Muscle of back (tissue), 13 donors: ENCODE measurements at places on chromosomes 7 and 10.

- no peak for DNase-seq
Measured at GRCh38 chr7:24721481-24722001, 35.7 kb downstream of the GSDME start.

DNA sequence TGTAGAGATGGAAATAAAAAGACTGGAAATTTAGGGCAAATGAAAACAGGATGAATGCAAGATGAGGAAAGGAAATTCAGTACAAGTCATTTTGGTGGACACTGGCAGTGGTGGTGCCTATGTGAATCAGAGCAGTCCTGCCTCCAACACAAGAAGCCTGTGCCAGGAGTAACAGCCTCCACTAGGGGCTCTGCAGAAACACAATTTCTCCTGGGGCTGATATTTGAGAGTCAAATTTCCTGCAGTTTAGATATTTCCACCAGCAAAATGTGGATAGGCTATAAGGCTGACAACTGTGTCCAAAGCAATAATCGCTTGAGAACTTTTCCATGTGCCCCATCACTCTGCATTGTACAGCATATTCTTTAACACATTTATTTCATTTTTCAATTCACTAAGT is 4.7 kb upstream of the PLXDC2 start:
- DNase-seq, result peak; percentile 53

GRCh38 chr10:118042336-118042735 is 4.4 kb downstream of the RAB11FIP2 start:
- DNase-seq, result no peak

DNA sequence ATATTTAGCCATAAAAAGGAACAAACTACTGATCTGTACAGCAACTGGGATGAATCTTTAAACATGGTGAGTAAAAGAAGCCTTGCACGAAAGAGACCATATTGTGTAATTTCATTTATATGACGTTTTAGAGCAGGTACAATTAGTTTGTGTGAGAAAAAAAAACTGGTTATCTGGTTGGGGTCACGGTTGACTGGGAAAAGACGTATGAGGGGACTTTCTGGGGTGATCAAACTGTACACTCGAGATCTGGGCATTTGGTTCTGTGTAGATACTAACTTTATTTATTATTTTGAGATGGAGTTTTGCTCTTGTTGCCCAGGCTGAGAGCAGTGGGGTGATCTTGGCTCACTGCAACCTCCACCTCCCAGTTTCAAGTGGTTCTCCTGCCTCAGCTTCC is 4.2 kb downstream of the PRKRIP1 start:
- no peak for DNase-seq
